Esophagus squamous epithelium (tissue), 5 donors: ENCODE measurements at places on chromosomes 13 and 19. TPM values are rescaled to one million over a fixed set of nuclear protein-coding genes. Genes with fewer than 3 reads are reported as not detected.
A peak's percentile ranks its signal among the peaks of the same experiment; 100 is the strongest.

Gene TRIP10
- total RNA-seq, result 130 TPM

DNA sequence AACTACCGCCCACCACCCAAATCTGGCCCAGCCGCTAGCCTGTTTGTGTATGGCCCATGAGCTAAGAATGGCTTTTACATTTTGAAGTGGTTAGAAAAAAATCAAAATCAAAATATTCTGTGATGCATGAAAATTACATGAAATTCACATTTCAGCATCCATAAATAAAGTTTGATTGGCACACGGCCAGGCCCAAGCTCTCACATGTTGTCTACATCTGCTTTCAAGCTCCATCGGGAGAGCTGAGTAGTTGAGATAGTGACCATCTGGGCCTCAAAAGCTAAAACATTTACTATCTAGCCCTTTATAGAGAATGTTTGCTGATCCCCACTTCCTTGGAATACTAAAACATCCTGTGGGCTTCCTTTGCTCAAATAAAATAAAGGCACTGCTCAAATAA, 14.5 kb downstream of the RFX2 start:
- no peak for DNase-seq
- H3K27me3 ChIP-seq, result no peaks in the 10 kb centered on the region
- H3K4me3 ChIP-seq, result no peak overlapping the region

GRCh38 chr13:96646515-96647211, 347.6 kb downstream of the OXGR1 start:
- H3K27ac ChIP-seq, result no peak overlapping the region
- no peak overlapping the region for H3K4me3 ChIP-seq
- H3K27me3 ChIP-seq, result no peaks in the 10 kb centered on the region
- DNase-seq, result no peak
- H3K4me1 ChIP-seq, result no peaks in the 10 kb centered on the region

DNA sequence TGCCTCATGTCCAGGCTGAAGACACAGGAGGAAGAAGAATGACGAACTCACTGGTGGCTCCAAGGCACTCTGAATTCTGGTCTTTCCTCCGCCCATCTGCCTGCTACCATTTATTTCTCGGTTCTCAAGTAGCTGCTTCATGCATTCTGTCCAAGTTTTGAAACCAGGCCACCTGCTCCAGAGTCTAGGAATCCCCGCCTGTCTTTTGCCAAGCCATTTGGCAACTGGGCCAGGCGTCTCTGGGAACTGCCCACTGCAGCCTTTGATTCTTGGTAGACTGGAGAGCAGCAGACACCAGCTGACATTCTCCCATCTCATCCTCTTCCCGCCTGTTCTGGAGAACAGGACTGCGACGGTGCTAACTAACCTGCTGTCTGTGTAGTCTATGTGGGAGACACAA, 10.8 kb downstream of the SLC35E1 start:
- no peak for DNase-seq
- peaks cover 99% of the 10 kb centered on the region for H3K36me3 ChIP-seq
- no peaks in the 10 kb centered on the region for H3K4me1 ChIP-seq

GRCh38 chr13:51715613-51716012, 88.3 kb downstream of the DHRS12 start:
- peaks cover 21% of the 10 kb centered on the region for H3K4me1 ChIP-seq
- peak overlapping the region; percentile 82 for H3K27ac ChIP-seq
- DNase-seq, result no peak
- no peaks in the 10 kb centered on the region for H3K36me3 ChIP-seq
